ENCODE measurements at places on chromosomes 4 and X.
A peak's percentile ranks its signal among the peaks of the same experiment; 100 is the strongest.

- peak; percentile 55 for DNase-seq
Observed at GRCh38 chr4:147683188-147683591, 773 bp downstream of the PRMT9 start.

DNA sequence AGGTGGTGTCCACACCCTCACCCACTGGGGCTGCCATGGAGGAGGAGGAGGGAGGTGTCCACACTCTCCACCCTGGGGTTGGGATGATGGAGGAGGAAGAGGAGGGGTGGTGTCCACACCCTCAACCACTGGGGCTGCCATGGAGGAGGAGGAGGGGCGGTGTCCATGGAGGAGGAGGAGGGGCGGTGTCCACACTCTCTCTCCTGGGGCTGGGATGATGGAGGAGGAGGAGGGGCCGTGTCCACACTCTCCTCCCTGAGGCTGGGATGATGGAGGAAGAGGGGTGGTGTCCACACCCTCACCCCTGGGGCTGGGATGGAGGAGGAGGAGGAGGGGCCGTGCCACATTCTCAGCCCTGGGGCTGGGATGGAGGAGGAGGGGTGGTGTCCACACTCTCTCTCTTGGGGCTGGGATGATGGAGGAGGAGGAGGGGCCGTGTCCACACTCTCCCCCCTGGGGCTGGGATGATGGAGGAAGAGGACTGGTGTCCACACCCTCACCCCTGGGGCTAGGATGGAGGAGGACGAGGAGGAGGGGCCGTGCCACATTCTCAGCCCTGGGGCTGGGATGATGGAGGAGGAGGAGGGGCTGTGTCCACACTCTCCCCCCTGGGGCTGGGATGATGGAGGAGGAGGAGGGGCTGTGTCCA lies 231.7 kb downstream of the CRLF2 start:
- no peak for DNase-seq

DNA sequence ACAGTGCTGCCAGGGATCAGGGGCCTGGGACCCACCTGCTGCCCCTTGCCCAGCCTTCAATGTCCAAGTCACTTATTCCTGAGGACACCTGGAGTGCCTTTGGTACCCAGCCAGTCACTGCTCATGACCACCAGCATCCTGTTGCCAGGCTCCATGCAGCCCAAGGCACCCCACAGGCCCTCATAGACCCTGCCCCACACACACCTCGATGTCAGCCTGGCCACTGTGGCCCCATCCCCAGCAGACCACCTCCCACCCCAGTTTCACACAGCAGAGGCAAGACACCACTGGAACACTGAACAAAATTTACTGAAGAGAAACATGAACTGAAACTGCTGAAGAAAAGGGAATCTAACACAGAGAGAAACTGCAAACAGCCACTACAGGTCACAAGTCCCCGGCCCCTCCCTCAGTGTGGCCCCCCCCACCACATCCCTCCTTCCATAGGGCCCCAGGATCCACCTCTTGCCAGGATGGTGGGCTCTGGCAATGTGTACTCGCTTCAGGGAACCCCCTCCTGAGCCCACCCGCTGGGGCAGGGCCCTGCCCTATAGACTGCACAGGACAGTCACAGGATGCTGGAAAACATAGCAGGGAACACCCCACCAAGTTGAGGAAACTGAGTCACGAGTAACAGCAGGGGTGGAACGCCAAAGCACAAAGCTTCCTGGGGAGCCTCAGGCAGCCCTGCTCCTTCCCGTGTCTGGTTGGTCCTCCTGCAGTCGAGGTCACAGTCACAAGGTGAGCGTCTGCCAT lies 5.2 kb downstream of the PNMA5 start:
- no peak for DNase-seq

DNA sequence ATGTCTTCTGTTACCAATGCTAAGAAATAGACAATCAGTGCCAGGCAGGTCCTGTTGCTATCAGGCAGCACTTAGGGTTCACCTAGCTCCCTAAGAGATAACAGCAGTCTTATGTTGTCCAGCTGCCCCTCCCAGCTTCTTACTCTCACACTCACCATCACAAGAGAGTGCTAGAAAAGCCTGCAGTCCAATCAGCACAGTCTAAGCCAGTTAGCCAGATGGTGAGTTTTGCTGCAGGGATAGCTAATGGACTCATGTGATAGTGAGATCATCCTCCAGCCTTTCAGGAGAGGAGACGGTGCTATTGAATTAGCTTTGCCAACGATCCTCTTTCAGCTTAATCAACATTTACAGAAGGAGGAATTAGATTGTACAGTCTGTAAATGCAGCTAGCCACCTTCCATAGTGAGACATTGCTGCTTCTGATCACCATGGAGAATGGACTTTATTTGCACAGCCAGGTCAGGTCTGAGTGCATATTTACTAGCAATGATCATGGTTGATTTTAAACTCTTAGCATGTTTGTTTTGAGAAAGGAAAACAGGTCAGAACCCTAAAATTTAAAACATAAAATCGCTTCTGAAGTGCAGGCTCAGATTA lies 438.3 kb downstream of the CENPC start:
- DNase-seq: no peak

- no peak for DNase-seq
Observed at GRCh38 chr4:7066006-7066405, 1.9 kb downstream of the GRPEL1 start.

DNA sequence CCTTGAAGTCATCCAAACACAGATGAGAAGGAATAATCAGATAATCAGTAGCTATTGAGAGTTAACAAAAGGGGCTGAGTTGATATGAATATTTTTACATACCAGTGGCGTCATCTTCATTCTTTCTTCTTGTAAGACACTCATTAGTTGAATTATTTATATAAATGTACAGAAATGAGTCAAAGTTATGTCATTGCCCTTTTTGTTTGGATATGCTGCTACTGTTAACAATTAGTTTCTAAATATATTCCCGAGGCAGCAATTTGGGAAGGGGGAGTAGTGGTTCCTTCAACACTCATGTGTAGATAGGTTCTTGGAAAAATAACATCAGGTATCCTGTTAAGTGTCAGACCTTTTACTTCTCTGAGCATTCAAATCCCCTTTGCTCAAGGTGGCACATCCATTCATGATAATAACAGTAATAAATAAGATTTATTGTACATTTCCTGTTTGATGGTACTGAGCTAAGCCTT lies 436.6 kb downstream of the SPRY1 start:
- DNase-seq: no peak

DNA sequence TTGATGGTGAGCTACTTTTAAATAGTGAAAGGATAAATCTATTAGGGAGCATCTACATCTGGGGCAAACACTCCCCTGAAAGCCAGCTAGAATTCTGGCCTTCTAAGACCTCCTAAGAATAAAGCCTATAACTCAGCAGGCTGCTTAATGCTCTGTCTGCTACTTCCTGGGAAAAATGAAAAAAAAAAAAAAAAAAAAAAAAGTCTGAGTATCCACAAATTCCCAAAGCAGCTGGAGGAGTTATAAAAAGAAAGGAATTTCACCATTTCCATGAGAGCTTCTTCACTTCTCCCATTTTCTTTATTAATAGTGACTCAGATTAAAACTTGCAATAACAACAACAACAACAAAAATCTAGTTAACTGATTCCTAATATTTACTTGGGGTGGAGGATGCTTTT lies 511.2 kb downstream of the INPP4B start:
- DNase-seq: no peak

GRCh38 chr4:142933207-142933606 lies 87.1 kb upstream of the INPP4B start:
- no peak for DNase-seq

- no peak for DNase-seq
Observed at GRCh38 chrX:22249371-22249770, 23.3 kb upstream of the CBLL2 start.

GRCh38 chrX:72349190-72349589 lies 43.5 kb upstream of the CITED1 start:
- DNase-seq: peak; percentile 70

GRCh38 chr4:176238826-176239225 lies 30.2 kb downstream of the ASB5 start:
- DNase-seq: no peak

DNA sequence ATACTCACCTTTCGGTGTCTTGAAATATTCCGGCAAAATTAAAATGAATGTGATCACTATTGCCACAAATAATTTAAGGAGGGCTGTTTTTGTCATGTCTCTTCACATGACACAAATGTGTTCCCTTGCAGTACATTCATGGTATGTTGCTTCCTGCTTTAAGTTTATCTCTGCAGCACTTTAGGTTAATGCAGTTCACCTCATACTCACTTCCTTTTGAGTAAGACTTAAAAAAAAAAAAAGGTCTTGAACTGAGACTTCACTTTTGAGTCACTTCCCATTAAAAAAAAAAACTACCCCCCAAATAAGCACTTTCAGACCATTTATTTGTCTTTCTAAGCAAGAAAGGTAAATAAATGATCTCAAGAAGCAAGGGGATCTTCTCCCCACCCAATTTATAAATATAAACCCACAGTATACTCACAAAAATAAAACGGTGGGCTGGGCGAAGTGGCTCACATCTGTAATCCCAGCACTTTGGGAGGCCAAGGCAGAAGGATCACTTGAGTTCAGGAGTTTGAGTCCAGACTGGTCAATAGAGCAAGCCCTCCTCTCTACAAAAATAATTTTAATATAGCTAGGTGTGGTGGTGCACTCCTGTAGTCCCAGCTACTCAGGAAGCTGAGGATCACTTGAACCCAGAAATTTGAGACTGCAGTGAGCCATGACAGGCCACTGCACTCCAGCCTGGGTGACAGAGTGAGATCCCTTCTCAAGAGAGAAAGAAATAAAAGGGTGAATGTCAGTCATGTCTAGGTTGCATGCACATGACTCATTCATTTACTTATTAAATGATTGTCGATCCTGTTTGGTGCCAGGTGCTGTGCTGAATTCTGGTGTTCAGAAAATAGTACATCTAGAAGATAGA lies at the start of gene TMEM156:
TMEM156 (minus strand) TSS at position 192 of the 868 bp plus-strand sequence; CDS start at position 96, 96 bp downstream.
- DNase-seq: peak; percentile 96

- no peak for DNase-seq
Observed at GRCh38 chr4:66609014-66609413, 936.3 kb downstream of the CENPC start.

DNA sequence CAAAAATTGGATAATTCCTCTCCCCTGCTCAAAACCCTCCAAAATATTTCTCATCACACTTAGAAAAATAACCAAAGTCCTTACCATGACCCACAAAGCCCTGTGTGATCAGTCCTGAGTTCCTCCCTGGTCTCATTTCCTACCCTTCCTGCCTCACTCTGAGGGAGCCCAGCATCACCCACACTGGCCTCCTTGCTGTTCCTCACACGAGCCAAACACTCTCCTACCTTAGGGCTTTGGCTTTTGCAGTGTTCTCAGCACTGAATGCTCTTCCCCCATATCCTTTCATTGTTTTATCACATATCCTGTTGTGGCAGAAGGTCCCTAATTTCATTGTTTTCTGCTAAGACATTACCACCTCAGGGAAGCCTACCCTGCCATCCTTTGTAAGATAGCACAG lies 12.2 kb downstream of the MGAT4D start:
- DNase-seq: no peak

GRCh38 chrX:3485727-3486126 lies 139.3 kb upstream of the MXRA5 start:
- DNase-seq: no peak

GRCh38 chrX:46573331-46573891 lies at the start of gene CHST7:
TSS of gene CHST7 (plus strand) at chrX:46573765. CDS start at chrX:46573932, 167 bp downstream.
- DNase-seq: peak; percentile 34

DNA sequence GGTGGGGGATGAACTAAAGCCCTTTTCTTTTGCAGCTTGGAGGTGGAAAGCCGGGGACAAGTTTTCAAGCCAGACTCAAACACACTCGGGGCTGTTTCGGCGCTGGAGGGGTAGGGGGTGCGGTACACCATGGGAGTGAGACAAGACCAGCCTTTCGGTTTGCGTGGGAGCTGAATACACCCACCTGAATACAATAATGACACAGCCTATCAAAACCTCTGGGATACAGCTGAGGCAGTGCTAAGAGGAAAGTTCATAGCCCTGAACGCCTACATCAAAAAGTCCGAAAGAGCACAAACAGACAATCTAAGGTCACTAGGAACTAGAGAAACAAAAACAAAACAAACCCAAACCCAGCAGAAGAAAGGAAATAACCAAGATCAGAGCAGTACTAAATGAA lies 163.3 kb downstream of the ATRX start:
- DNase-seq: no peak

GRCh38 chr4:85393201-85393600 lies 81.7 kb upstream of the ARHGAP24 start:
- no peak for DNase-seq

DNA sequence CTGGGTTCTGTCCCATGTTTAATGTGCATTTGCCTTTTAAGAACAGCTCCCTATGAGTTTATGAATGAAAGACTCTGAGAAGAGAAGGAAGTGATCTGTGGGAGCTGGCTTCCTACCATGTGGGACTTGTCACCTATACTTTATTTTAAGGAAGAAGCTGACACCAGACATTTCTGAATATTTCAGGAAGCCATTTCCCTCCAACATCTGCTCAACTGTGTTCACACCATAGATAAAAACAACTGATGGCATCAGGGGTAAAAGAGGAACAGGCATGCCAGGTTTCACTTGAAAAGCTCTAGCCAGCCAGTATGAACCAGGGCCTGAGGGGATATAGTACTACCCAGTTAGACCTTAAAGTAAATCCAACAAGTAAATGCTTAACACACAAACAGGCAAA lies 116.0 kb downstream of the COL4A6 start:
- no peak for DNase-seq

- DNase-seq: no peak
Observed at GRCh38 chrX:19811807-19812604, 75.4 kb downstream of the SH3KBP1 start.

GRCh38 chr4:47566566-47566965 lies 81.5 kb downstream of the ATP10D start:
- DNase-seq: no peak

DNA sequence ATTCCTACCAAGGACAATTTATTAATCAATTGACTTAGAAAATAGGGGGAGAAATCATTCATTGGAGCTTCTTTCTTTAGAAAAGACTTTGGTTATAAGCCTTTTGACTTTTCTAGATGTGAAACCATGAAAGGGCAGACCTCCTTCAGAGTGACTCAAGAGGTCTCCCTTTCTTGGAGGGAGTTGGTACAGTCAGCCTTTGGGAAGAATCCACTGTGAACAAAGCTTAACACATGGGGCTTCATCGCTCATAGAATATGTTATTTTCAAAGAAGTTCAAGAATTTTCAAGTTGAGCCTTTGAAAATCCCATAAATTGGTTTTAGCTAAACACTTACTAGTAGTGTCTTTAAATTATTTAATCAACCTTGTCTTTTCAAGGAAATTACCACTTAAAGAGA lies 28.0 kb downstream of the RIPPLY1 start:
- DNase-seq: no peak

DNA sequence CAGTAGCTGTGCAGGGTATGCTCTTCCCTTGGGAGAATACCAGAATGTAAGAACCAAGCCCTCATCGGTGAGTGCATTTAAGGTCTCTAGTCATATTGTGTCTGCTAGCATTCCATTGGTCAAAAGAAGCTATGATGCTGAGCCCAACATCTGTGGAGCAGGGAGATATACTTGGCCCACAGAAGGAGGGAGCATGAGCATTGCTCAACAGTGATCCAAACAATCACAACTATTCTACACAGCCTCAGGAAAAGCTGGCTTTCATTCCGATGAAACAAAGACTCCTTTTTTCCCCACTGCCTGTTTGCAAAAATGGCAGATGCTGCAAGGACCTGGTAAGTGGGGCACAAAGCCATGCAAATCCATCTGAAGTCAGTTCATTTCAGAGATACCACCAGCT lies 80.6 kb upstream of the DHX15 start:
- DNase-seq: no peak

GRCh38 chr4:37793562-37793961 lies 32.9 kb upstream of the PGM2 start:
- peak; percentile 43 for DNase-seq
